ENCODE measurements at places on chromosomes 2 and 18. TPM values are rescaled to one million over a fixed set of nuclear protein-coding genes. Genes with fewer than 3 reads are reported as not detected.

Gene DNER
- 10.8 TPM for polyA plus RNA-seq

Gene TXNDC9
- 20.0 TPM for polyA plus RNA-seq

Gene AKAIN1
- polyA plus RNA-seq = 0.23 TPM

Gene ACMSD
- not detected for polyA plus RNA-seq

Gene SEPTIN2
- 335 TPM for polyA plus RNA-seq

Data from adipose tissue (tissue), 3 donors.